ENCODE measurements at places on chromosomes 7 and 10.

- DNase-seq = no peak
These were observed 220.0 kb upstream of the DPP6 start for GRCh38 chr7:153832160-153832559.

DNA sequence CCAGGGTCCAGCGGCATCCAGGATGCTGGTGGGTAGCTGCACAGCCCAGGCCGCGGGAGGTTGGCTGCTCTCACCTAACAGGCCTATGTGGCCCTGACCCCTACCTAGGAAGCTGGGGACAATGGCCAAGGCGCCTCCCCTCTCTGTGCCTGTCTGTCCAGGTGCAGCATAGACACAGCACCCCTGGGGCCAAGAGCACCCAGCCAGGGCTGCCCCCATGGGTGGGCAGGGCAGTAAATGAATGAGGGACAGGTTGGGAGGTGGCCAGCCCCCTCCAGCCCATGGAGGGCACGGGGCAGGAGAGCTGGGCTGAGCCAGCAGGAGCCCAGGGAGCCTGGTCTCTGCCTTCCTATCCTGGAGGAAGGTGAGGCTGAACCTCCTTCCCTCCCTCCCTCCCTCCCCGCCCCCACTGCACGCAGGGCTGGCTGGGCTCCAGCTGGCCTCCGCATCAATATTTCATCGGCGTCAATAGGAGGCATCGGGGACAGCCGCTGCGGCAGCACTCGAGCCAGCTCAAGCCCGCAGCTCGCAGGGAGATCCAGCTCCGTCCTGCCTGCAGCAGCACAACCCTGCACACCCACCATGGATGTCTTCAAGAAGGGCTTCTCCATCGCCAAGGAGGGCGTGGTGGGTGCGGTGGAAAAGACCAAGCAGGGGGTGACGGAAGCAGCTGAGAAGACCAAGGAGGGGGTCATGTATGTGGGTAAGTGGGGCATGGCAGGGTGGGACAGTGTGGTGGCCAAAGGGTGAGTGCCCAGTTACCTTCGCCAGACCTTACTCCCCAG lies at the start of gene SNCG:
Gene SNCG (plus strand): TSS at position 484 of the 785 bp plus-strand sequence. CDS start 99 bp downstream, at position 583.
- DNase-seq = no peak

GRCh38 chr7:47649919-47650318 lies 68.0 kb upstream of the TNS3 start:
- DNase-seq = no peak

DNA sequence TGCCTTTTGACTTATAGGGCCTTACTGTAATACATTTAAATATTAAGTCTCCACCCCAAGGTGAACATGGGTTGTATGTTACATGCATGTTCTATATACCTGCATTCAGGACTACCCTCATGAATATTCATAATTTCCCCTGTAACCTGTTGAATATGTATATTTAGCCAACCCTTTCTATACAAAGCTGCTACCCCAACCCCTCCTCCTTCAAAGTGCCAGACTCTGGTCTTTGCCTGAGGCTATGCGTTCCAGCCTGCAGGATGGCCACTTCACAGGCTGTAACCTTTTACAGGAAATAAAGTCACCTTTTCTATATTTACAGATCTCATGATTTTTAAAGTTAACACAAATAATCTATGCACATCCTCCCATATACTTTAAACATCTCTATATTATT lies 10.1 kb upstream of the UNC5B start:
- no peak for DNase-seq

- DNase-seq = no peak
These were observed 319.9 kb upstream of the AKR1E2 start for GRCh38 chr10:4506095-4506494.

- DNase-seq = no peak
These were observed 256.6 kb upstream of the SMIM30 start for GRCh38 chr7:113374955-113375354.

- DNase-seq = no peak
These were observed 25.8 kb upstream of the ZRANB1 start for GRCh38 chr10:124916098-124916584.

GRCh38 chr7:65441010-65441409 lies 67.4 kb downstream of the ZNF92 start:
- DNase-seq = no peak

- peak; percentile 20 for DNase-seq
These were observed 127.4 kb upstream of the AGR3 start for GRCh38 chr7:17009007-17009719.

GRCh38 chr7:91457208-91457607 lies 193.0 kb downstream of the FZD1 start:
- DNase-seq = no peak

DNA sequence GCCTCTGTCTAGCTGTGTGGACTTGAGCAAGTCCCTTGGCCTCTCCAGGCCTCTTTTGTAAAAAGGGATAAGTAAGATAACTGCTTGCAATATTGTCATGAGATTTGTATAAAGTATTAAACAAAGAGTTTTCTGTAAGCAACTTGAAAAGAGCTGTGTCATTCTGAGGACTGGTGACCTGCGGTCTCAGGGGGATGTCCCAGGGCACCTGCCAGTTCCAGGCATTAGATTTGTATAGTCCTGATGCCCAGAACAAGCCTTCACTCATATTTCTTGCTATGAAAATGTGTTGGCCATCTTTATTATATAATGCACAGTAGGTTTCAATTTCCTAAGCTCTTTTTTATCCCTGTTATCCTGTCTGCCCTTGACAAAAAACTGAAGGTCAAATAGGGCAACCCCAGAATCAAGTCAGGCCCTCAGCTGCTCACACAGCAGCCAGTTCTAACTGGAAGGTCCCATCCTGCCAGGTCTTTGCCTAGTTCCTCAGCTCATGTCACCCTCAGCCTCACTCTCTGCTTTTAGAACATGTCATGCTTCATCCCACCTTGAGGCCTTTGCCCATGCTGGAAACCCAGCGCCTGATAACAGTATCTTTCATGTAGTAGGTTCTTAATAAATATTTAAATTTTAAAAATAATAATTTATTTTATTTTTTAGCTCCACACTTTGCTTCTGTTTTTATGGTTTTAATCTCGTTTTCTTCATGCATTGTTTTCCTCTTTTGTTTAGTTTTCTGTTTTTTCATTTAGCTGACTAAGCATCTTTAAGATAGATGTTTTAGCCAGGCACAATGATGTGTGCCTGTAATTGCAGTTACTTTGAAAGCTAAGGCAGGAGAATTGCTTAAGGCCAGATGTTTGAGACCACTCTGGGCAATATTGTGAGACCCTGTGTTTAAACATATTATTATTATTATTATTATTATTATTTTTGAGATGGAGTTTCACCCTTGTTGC lies 87.5 kb upstream of the ZNF92 start:
- no peak for DNase-seq

GRCh38 chr10:31554556-31554955 lies 235.5 kb downstream of the ZEB1 start:
- DNase-seq = no peak

- DNase-seq = no peak
These were observed 316.7 kb downstream of the FGFR2 start for GRCh38 chr10:121281576-121281975.

- DNase-seq = no peak
These were observed 108.1 kb downstream of the PRKAG2 start for GRCh38 chr7:151768805-151769187.

GRCh38 chr10:117860823-117861222 lies 185.9 kb downstream of the RAB11FIP2 start:
- DNase-seq = peak; percentile 45

GRCh38 chr10:73889014-73889413 lies 14.7 kb upstream of the CAMK2G start:
- no peak for DNase-seq

- DNase-seq = peak; percentile 88
These were observed 3.4 kb upstream of the DLX6 start for GRCh38 chr7:97001656-97002554.

DNA sequence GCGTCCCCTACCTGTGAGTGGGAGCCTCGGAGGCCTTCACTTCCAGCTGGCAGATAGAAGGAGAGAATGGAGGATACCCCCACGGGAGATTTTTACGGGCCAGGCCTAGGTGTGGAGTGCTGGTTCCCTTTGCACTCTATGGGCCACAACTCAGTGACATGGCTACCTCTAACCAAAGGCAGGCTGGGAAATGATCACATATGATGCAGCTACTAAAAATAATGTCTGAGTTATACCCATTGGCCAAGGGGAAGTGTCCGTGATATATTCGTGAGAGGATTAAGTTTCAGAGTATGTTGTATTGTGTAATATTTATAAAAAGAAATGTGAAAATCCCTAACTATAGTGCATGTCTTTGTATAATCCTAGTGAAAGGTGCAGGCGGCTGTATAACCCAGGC lies 13.5 kb upstream of the HIPK2 start:
- no peak for DNase-seq

- DNase-seq = no peak
These were observed 458.1 kb downstream of the AUTS2 start for GRCh38 chr7:70056363-70056762.

DNA sequence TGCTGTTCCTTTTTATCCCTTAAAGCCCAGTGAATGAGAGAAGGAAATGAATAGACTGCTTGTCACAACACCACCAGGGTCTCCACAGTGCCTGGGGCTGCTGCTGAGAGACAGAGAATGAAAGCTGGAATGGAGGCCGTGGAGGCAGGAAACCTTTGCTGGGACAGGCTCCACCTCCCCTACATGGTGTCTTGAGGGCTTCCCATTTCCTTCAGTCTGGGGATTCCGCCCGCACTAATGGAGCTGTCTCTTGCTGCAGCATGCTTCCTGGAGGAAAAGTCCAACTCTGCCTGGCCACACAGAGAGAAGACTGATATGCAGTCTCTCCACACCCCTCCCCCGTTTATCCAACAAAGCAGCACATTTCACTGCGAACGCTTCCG lies 54.5 kb downstream of the LRRC4 start:
- DNase-seq = no peak

GRCh38 chr10:33897291-33897752 lies 562.9 kb upstream of the NRP1 start:
- no peak for DNase-seq

GRCh38 chr10:88063861-88064557 lies 200.6 kb downstream of the PTEN start:
- DNase-seq = no peak

DNA sequence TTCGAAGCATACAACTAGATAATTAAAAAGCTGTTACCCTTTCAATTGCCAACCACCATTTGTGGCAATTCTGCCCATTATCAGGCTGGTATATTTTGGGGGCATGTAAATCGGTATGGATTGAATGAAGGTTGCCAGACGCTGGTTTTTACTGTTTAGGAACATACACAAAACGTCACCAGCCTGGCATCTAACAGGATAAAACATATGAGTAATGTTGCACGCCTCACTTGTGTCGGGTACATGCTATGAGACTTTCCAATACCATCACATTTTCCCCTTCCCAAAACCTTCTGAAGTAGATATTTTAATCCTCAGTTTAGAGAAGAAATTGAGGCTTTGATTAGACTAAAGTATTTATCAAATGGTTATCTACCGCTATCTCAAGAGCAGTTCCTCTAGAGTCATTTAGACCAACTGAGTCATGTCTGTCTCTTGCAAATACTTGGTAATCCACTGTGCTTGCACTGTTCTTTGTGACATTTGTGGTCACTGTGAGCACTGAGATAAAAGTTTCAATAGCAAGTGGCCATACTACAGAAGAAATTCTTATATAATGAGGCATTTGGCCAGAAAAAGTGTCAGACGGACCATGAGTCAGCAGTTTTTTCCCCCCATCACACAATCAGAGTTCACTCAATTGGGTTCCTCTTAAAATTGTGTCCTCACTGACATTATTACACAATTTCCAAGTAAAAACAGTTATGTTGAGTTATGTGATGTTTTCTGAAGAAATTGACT lies 498.7 kb downstream of the NXPH1 start:
- DNase-seq = peak; percentile 68

GRCh38 chr7:22316914-22317313 lies 40.0 kb downstream of the RAPGEF5 start:
- no peak for DNase-seq

GRCh38 chr7:664997-665735 lies 61.3 kb upstream of the DNAAF5 start:
- DNase-seq = no peak

GRCh38 chr10:104449391-104449790 lies 95.8 kb downstream of the CFAP58 start:
- no peak for DNase-seq

DNA sequence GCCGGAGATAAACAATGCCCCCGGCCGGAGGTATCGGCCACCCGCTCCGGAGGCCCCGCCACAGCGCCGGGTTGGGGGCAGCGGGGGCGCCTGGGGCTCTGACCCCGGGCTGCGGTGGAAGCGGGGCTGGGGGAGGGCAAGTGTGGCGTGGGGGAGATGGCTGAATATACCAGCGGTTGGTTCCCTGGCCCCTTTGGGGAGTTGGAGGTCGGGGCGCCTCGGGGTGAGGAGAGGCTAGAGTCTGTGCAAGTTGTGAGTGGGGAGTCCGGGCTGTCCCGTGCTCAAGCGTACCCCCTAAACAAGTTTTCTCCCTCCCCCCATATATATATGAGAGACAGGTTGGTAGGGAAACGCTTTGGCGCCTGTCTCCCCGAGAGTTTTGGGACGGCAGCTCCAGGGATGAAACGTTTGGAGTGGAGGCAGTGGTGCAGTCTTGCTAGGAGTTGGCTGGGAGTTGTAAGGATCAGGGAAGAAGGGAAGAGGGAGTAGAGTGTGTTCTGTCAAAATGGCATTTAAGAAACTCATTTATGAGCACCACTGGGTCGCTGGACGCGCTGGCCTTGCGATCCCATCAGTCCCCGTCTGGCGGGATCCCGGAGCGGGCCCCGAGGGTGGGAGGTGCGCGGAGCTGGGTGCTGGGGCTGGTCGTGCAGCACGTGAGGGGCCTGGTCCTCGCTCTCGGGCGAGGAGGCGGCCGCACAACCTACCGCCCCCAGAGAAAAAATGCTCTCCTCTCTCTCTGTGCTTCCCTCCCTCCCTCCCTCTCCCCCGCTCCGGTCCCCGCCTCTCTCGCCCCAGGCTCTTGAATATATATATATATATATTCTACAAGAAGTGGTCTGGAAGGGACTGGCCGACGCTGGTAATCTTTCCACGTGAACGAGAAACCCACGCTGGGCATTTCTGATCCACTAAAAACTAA lies 1.1 kb downstream of the TET1 start:
- peak; percentile 69 for DNase-seq

- no peak for DNase-seq
These were observed 173.7 kb upstream of the PRPS1L1 start for GRCh38 chr7:18201350-18201749.

- DNase-seq = no peak
These were observed 59.1 kb downstream of the ZNF365 start for GRCh38 chr10:62433181-62433692.

DNA sequence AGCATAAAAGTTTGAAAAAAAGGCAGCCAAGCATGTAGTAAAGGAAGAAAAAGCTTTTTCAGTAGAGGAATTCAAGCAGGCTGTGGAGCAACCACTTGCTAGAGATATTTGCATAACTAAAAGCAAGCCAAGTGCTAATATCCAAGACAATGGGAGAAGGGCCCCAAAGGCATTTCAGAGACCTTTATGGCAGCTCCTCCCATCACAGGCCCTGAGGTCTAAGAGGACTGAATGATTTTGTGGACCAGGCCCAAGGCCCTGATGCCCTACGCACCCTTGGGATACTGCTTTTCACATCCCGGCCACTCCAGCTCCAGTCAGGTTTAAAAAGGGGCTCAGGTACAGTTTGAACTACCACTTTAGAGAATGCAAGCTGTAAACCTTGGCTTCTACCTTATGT lies 261.7 kb upstream of the SEMA3C start:
- no peak for DNase-seq

Measured in HAP-1 (cell line).